ENCODE measurements at places on chromosomes 1 and 21.

DNA sequence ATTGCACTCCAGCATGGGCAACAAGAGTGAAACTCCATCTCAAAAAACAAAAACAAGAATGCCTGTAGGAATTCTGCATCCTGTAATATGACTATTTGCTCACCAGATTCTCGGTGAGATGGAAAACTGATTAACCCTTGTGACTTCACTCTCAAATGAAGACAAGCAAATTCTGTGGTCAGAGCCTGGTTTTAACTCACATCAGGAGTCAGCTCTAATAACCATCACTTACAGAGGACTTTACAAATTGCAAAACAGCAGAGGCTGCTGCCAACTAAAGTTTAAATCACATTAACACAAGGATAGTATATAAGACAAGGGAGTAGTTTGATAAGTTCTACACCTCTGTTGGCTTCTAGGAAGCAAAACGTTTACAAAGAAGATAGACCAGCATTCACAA lies 35.7 kb upstream of the FAM163A start:
- DNase-seq = no peak

DNA sequence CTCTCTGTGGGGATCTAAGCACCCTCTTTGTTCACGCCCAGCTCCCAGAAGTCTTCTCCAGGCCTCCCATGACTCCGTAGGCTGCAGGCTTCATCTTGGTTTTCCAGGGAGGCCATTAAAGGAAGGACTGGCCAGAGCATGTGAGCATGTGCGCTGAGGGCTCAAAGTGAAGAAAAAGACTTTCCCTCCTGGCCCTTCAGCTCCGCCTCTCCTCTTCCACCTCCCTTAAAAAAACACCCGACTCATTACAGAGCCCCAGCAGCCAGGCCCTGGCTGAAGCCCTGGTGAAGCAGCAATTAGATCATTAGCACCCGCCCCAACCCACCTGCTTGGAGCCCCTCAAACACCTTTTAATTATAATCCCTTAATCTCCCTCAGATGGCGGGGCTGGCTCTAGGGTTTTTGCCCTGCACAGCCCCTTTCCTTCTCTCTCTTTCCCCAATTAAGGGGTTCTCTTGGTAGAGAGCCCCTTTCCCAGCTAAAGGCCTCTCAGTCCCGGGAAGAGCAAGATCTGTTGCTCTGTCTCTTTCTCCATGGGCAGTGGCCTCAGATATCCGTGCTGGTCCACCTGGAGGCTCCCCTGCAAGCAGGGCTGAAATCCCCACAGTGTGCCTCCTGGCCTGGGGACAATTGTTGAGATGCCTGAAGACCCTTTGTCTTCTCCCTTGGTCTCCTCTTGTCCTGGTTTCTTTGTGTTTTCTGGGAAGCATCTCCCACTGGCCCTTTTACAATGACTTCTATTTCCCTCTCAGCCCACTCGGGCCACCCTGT lies 30.5 kb downstream of the RHBG start:
- DNase-seq = no peak

DNA sequence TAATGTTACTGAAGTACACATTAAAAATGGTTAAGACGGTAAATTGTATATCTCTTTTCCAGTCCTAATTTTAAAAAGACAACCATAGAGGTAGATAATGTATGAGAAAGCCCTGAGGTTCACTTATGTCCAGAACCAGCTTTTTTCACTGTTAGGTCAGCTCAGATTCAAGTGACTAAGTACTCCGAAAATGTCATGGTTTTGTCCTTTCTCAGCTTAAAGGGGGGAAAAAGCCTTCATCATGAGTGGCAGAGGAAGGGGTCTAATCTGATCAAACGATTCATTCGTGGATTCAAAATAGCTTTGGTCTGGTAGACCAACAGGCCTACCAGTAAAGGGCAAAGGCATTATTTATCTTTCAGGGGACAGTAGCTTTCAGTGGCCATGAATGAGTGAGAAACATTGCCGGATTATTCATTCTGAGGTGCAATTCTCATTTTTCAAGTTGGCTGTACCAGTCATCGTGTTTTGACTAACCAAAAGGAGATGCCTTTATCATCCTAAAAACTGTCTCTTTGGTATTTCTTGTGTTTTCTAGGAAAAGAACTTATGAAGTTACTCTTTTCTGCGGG lies 208.4 kb downstream of the HHIPL2 start:
- no peak for DNase-seq

- no peak for DNase-seq
These were observed 136.2 kb downstream of the BRINP2 start for GRCh38 chr1:177306981-177307380.

DNA sequence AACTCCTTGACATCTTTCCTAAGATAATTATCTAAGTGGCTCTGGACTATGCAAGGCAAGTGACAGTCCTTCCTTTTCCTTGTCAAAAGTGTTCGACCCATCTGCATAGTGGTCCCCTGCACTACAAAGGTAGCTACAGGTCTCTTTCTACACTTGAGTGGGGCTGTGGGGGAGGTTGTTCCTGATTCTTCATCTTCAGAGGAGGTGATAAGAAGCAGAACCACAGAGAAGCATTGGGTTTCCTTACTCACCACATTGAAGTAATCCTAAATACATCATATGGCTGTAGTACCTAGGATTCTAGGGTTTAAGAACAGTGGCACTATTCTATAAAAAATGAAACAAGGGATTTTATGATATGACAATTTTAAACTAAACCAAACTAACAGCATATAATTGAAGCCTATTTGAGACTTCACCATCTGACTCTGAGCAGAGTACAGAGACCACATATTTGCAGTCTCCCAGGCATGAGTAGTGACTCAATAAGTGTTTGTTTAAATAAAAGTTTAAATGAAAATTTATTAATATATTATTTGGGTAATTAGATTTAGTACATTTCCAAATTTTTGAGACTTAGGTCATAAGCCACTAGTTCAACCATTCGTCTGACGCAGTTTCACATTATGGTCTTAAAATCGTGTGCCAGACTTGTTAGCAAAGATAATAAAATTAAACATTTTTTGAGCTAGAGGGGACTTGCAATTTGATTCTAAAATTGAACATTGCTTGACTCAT lies 54.9 kb upstream of the NEK7 start:
- no peak for DNase-seq

- no peak for DNase-seq
These were observed 97.0 kb upstream of the FGGY start for GRCh38 chr1:59199719-59200376.

- no peak for DNase-seq
These were observed 57.4 kb upstream of the ADAMTS5 start for GRCh38 chr21:27024301-27024700.

GRCh38 chr1:59816318-59816878 lies 1.6 kb downstream of the HOOK1 start:
- no peak for DNase-seq

DNA sequence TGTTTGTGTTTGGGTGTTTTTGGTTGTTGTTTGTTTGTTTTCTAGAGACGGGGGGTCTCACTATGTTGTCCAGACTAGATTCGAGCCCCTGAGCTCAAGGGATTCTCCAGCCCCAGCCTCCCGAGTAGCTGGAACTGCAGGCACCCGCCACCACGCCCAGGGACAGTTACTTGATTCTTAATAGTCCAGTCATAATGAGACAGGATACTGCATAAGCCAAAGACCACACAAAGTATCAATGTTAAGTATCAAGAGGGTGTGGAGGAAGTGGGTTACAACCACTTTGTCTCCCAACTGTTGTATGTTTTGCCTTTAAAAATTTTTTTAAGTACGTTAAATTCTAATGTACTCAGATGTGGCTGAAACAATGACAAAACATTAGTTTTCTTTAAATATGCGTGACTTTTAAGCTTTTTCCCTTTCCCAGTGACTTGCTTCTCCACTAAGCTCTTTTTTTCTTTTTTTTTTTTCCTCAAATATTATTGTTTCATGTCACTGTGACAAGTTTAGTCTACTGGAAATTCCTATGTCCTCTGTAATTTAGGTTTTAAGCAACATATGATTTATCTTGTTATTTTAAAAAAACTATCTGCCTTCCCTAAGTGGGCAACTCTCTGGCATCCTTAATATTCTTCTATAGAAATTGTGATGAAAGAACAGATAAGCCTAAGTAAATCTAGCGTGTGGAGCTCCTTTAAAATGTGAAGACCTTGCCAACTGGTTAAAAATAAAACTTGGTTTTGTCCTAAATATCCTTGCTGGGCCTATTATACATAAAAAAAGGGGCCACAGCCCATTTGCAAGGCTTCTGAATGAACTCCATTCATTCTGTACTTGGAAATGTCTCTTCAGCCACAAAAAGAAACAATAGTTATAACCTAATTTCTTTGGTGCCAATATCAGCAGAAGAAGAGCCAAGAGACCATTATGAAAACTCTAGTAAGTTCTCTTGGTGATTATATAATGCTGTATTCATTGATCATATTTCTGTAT lies 56.2 kb upstream of the DPH5 start:
- DNase-seq = no peak

GRCh38 chr1:85318217-85318616 lies 41.8 kb upstream of the BCL10 start:
- DNase-seq = no peak

GRCh38 chr1:10903821-10904220 lies 107.4 kb upstream of the CASZ1 start:
- no peak for DNase-seq

DNA sequence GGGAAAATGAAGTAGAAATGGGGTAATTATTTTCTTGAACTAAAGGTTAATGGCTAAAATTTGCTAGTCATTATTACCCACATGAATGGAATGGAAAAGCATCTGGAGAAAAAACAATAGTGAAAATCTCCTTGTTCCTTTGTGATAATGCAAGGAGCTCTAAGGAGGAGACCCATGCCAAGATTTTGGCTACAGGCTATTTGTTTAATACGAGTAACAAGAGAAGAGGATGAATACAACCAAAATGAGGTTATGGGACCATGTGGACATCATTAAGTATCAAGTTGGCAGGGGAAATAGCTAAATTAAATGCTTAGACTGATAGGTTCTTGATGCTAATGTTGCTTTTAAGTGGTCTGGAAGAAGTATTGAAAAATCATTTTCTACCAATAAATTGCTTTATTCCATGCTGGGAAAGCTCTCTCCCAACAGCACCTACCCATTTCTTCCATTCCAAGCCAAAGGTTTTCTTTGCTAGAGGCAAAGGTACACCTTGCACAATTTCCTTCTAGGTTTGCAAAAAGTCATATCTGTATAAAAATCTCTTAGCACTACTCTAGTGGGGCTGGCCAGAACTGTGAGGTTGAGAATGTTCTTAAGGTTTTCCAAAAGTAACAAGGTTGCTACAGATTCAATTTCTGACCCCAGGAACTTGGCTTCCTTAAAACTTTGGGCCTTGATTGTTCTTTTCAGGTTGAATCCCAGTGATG lies 100.2 kb downstream of the SMYD2 start:
- DNase-seq = no peak

GRCh38 chr1:3852091-3852490 lies 4.9 kb downstream of the CEP104 start:
- DNase-seq = no peak

DNA sequence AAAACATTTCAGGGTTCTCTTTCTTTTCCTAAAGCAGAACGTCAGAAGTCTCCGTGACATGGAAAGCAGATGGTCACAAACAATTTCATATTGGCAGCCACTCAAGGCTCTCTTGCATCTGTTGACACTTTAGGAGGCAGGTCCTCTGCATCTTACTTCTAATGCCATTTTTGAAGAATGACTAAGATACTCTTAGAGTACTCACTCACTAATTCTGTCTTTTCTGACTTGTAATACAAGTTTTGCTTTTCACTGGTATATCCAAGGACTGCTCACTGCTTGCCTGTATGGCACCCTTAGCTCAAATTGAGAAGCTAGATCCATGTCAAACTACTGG lies 68.3 kb downstream of the PRRX1 start:
- no peak for DNase-seq

GRCh38 chr1:31643976-31644559 lies 608 bp downstream of the PEF1 start:
- DNase-seq = no peak

DNA sequence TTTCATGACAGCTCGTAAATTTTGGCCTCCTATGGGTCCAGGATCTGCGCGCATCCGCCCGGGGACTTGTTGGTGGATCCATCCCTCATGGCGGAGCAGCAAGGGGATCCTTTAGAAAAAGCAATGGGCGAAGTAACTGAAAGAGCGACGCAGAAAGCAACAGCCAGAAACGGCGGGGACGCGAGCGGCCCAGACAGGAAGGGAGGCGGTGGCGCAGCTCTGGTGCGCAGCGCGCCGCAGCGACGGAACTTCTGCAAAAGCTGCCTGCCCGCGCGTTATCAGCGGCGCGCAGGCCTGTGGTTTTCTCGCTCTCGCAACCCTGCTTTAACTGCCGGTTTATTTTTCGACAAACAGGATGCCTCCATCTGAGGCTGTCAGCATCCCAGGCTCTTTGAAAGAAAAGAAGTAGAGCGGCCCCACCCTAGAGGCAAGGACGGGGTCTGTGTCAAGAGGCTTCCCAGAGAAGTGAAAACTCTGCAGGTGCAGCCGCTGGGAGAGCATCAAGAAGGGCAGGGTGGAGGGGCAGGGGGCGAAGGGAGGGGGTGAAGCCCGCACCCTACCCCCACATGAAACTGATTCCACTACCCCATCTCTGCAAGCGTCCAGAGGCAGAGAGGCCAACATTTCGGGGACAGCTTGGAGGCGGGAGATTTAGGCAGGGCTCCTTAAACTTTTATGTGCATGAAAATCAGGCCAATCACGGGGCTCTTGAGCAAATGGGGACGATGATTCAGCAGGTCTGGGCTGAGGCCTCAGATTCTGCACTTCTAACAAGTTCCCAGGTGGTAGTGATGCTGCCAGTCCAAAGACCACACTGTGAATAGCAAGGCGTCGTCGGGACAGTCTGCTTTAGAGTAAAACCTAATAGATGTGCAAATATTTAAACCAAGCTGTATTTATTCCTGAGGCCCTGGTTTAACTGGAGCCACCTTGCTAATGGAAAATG lies 22.2 kb downstream of the RUNX1 start:
- no peak for DNase-seq

GRCh38 chr1:228754646-228755268 lies 19.5 kb downstream of the RHOU start:
- no peak for DNase-seq

DNA sequence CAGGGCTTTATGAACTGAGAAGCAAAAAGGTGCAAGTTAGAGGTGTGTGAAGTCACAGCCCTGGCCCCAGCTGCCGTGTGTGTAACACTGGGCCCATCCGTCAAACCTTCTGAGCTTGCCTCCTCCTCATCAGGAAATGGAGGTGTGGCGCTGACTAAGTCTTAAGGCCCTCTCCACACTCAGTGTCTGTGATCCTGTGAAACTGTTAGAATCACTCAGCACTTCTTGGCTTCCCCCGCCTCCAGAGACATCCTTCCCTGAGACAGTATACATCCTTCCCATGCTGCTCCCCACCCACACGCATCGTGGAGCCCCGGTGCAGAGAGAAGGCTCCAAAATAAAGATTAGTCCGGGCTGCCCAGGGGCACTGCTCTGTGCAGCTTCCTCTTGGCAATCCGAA lies 33.3 kb downstream of the LRP8 start:
- no peak for DNase-seq

GRCh38 chr21:41632748-41633475 lies 125.0 kb upstream of the TMPRSS2 start:
- no peak for DNase-seq

Data from GM12892 (cell line).